Activated CD4-positive, CD25-positive, alpha-beta regulatory T cell treated with anti-CD3 and anti-CD28 coated beads, Interleukin-2, amount 50 U/mL, for 16 hours (primary cell): ENCODE measurements at places on chromosomes 12 and 14.

DNA sequence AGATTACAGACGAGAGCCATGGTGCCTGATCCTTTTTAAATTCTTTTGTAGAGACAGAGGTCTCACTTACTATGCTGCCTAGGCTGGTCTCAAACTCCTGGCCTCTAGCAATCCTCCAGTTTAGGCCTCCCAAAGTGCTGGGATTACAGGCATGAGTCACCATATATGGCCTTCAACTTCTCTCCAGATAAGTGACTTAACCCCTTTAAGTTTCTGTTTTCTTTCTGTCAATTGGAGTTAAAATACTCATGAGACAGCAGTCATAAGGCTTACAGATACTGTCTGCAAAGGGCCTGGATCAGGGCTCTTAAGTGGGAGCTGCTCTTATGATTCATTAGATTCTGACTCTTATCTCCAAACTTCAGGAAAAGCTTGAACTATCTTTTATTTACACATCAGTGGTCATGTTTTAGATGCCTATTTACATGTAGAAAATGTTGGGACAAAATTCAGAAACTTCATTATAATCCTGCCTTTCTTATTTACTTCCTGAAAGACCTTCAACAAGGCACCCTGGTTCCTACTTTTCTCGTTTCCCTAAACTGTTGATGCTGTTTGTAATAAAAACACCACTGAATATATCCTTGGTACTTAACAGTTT lies 271.5 kb upstream of the TBX3 start:
- no peak for DNase-seq

DNA sequence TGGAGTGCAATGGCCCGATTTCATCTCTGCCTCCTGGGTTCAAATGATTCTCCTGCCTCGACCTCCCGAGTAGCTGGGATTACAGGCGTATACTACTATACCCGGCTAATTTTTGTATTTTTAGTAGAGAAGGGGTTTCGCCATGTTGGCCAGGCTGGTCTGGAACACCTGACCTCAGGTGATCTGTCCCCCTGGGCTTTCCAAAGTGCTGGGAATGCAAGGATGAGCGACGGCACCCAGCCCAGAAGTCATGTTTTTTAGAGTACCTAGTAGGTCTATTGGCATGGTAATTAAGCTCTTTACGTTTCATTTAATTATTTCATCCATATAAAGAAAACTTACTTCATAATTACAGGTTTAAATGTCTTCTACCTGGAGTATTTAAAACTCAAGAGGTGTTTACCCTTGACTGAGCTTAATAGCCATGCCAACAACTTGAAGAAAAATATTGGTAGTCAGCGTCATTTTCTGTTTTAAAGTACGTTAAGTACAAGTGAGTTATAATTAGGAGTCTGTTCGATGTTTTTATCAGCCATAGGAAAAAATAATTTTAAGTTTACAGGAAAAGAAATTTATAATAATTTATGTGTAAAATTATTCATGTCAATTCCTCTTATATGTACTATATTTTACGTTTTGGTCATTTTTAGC lies 4.0 kb downstream of the TMPO start:
- DNase-seq: no peak

DNA sequence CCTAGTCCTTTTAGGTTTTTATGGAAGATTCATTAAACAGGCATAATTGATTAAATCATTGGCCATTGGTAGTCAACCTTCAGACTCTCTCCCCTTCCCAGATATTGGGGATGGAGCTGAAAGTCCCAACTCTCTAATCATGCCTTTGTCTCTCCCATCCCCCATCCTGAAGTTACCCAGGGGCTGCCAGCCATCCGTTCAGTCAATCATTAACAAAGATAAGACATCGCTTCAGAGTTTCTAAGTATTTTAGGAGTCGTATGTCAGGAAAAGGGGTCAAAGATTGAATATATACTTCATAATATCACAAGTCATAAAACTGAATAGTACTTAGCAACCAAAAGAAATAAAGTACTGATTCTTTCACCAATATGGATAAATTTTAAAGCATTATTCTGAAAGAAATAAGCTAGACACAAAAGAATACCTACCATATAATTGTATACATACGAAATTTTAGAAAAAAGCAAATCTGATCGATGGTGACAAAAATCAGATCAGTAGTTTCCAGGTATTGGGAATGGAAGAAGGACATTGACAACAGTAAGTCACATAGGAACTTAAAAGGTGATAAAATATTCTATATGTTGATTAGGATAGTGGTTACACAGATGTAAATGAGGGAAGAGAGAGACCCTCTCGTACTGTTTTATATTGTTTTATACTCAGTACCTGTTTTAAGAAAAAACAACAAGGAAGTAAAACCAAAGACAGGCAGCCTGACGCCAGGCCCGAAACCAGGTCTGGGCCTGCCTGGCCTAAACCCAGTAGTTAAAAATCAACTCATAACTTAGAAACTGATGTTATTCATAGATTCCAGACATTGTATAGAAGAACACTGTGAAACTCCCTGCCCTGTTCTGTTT lies 414.4 kb downstream of the DAD1 start:
- no peak for DNase-seq

GRCh38 chr14:91229743-91230200 lies 14.7 kb downstream of the GPR68 start:
- DNase-seq: peak; percentile 54

- DNase-seq: no peak
Measured at GRCh38 chr12:95195122-95195521, 22.1 kb downstream of the FGD6 start.

GRCh38 chr12:39764944-39765560 lies 145.4 kb upstream of the ABCD2 start:
- no peak for DNase-seq

DNA sequence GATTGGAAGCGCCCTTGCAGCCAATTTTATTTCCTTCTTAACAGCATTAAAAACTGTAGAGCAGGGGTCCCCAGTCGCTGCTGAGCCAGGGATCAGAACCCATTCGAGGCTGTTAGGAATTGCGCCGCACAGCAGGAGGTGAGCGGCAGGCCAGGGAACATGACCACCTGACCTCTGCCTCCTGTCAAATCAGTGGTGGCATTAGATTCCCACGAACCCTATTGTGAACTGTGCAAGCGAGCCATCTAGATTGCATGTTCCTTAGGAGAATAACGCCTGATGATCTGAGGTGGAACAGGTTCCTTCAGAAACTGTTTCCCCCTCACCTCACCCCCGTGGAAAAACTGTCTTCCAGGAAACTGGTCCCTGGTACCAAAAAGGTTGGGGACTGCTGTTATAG lies 107.4 kb downstream of the DNAI7 start:
- no peak for DNase-seq

DNA sequence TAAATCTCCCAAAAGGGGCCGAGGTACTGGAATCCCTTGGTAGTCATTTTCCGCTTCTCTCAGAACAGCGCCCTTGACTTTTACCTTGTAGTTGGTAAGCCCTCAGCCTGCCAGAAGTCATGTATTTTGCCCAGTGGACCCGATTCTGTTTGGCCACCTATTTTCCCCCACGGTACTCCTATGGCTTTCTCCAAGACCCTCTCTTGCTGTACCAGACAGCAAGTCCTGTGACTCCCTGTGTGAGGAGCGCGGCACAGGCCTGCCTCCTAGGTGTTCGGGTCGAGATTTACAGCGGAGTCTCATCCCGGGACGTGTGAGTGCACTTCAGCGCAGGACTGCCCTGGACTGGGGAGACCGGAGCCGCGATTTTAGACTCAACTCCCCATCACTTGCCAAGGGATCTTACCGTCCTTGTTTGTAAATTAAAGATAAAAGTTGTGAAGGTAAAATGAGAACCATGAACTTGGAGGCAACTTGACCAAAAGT lies 1.1 kb upstream of the MBD6 start:
- DNase-seq: no peak

DNA sequence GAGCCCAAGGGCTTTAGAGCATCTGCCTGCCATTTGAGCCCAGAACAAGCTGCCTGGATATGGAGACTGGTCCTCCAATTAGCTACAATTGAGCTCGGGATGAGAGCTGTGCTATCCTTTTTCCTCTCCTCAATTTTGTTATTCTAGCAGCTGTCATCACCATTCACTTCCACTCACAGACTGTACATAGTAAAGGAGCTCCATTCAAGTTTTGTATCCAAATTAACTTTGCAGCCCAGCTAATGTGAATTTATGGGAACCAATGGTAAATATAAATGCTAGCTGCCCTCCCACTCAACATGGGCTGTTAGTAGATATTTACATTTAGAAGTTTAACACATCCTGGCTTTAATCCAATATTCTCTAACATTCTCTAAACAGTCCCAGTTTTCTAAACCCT lies 44.6 kb downstream of the BMP4 start:
- DNase-seq: no peak

DNA sequence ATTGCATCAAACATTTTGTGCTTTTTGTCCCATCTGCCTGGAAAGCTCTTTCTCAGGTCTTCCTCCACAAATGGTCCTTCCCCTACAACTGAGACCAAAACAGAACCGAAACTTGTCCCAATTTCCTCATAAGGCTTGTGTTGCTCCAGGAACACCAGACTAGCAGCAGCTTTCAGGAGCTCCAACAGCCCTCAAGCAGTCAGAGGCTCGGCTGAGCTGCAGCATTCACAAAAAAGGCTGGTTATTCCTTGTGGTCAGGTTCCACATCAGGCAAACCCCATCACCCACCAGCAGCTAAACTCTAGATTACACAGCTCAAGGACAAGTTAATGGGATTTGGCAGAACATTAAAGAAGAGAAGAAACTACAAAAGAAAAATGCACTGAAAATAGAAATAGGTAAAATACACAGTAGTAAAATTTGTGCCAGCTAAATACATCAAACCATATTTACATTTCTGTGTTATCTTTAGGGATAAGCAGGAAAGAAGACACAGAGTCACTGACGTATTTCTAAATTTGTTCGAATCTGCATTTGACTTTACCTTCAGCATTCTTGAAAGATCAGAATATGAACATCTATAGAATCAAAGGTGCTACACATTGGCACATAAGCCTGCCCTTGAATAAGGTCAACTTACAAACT lies 141.2 kb downstream of the STXBP6 start:
- DNase-seq: no peak

- no peak for DNase-seq
Measured at GRCh38 chr14:61387076-61387475, 65.7 kb downstream of the PRKCH start.

DNA sequence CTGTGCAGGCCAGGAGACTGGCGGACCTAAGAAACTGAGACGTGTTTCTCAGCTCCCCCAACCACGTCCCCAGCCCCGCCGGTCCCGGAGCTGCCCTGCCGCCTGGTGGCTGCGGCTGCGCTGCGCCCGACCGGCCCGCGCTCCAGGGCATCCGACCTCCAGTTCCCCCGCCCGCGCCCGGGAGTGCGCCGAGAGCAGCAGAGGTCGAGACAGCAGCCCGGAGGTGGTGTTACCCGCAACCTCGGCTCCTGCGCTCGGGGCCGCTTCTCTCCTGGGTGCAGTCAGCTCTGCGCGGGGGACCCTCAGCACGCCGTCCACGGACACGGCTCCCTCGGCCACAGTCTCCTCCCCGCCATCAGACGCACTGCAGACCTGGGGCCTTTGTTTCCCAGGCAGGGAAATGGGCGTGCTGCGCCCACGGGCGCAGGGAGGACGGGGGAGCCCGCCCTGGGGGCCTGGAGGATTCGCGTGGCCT lies 21.6 kb upstream of the GPR132 start:
- peak; percentile 67 for DNase-seq

GRCh38 chr12:98469109-98469508 lies 46.3 kb upstream of the TMPO start:
- DNase-seq: no peak

GRCh38 chr14:50946234-50946935 lies 2.1 kb upstream of the PYGL start:
- no peak for DNase-seq

GRCh38 chr12:11719678-11720099 lies 70.2 kb downstream of the ETV6 start:
- DNase-seq: no peak

- no peak for DNase-seq
Measured at GRCh38 chr12:26799741-26800140, 33.3 kb downstream of the ITPR2 start.

GRCh38 chr12:80441921-80442320 lies 2.1 kb upstream of the PTPRQ start:
- no peak for DNase-seq
